ENCODE measurements at places on chromosomes 7 and 10.
A peak's percentile ranks its signal among the peaks of the same experiment; 100 is the strongest.

DNA sequence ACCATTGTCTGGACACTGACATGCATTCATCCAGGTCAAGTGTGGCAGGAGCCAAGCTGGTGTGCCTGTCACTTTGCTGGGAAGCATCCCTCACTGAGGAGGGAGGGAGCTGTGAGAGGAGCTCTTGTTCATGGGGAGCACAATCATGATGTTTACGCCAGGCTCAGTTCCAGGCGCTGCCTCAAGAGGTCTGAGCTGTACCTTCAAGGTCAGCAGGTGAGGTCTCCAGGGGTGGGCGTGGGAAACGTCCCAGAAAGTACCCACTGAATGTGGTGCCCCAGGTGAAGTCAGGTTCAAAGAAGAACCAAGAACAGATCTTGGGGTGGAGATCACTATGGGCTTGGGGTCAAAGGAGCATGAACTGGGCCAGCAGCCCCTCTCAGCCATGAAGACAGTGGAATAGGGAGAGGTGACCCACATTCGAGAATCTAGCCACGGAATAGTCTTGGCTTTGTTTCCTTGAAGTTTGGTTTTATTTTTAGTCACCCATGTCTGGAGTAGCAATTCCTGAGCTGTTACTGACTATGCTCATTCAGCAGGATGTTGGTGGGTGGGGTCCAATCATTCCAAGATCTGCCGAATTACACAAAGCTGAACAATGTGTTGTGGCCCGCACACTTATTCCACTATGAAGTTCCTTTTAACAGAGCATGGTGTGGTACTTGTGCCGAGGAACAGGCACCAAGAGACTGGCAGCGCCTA is 29.3 kb downstream of the NPS start:
- DNase-seq: no peak

DNA sequence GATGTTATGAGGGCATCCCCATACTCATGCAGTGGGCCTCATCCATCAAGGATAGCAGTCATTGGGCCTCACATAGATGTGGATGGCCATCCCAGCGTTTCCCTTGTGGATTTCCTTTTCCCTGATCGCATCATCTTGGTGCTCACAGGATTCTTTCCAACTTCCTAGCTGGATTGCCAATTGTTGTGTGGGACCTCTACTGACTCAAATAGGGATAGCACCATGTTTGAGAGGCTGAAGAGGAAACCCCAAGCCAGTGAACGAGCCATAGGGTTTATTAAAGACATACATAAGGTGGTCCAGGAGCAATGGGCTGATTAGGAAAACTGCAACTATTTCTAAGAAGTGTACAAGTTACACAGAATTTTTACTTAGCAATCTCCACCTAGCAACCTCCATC is 21.8 kb downstream of the ASZ1 start:
- no peak for DNase-seq

GRCh38 chr10:11307937-11308336 is 290.3 kb downstream of the CELF2 start:
- no peak for DNase-seq

- peak; percentile 33 for DNase-seq
Measured at GRCh38 chr10:15167411-15168290, 842 bp downstream of the NMT2 start.

GRCh38 chr7:26500749-26501352 is 209.2 kb downstream of the SNX10 start:
- DNase-seq: no peak

DNA sequence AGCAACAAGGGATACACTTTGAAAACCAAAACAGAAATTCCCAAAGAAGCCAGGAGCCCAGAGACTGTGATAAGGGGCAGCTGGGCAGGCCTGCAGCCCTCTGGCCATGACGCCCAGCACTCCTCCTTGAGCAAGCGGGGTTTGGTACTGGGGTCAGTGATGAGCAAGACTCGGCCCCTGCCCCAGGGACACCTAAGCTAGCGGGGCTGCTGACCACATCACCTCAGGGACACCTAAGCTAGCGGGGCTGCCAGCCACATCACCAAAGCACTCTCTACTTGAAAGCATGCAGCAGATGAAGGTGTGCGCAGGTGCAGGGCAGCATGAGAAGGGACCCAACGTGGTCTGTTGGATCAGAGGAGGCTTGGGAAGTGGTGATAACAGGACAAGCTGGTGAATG is 108.0 kb upstream of the PPP2R2D start:
- no peak for DNase-seq

GRCh38 chr10:62234077-62234605 is 34.5 kb downstream of the RTKN2 start:
- no peak for DNase-seq

DNA sequence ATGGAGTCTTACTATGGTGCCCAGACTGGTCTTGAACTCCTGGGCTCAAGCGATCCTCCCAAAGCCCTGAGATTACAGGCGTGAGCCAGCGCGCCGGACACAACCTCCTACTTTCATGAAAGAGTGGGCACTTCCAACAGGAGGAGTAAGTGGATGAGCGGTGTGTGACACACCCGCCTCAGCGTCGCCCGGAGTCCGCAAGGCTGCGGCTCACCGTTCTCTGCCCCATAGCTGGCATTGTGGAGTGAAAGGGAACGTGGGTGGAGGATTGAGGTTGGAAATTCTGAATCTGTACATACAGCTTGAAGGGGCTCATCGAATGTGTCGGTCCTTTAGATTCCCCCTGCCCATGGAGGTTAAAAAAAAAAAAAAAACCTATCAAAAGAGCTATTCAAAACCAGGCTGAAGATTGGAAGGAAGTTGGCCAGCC is 524 bp upstream of the PRXL2A start:
- no peak for DNase-seq

- no peak for DNase-seq
Measured at GRCh38 chr10:14858338-14858960, 20.2 kb upstream of the SUV39H2 start.

GRCh38 chr7:14759785-14760184 is 142.8 kb downstream of the DGKB start:
- no peak for DNase-seq

GRCh38 chr10:101558204-101558603 is 29.9 kb downstream of the POLL start:
- no peak for DNase-seq

GRCh38 chr10:32951111-32951510 is 6.9 kb downstream of the ITGB1 start:
- DNase-seq: no peak

DNA sequence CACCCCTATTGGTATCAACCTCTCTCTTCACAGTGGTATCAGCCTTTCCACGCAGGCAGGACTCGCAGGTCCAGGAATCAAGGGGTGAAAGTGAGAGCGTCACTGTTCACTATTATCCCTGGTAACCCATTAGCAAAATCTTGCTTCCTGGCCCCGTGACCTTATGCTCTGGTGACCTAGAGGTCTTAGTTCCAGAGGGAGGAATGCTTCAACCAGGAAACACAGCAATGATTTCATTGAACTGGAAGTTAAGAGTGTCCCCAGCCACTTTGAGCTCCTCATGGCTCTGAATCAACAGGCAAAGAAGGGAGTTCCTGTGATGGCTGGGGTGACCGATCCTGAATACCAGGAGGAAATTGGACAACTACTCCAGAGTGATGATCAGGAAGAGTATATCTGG is 90.6 kb downstream of the CUL2 start:
- no peak for DNase-seq

DNA sequence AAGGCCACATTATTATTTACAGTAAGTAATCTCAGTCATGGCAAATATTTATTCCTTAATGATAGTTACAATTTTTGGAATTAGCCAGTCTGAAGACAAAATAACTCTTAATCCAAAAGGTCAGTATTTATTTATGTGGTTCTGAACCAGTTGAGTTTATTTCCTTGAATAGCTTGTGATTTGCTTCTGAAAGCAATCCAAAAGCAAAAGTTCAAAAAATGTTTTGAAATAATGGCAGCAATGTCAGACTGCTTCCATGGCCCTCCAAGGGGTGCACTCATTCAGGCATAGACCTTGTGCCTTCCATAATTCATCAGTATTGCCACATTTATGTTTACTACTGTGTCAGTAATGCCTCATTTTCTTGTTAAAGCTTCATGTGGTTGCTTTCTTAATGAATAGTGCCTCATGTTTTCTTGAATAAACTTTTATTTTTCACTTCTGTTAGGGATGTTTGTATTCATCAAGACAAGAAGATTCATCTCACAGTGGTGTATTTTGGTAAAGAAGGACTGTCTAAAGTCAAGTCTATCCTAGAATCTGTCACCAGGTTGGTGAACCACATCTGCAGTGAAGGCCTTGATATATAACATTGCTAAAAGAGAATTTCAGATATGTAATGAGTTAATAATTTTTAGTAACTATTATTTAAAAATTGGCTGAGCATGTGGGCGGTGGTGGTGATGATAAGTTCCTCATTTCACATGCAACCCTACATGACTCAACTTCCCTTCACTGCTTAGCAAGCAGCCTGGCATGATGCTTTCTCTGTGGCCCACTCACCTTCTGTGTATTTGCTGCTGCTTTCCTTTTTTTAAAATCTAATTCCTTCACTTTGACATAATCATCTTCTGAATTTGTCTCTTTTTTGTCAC is 22.0 kb downstream of the CSGALNACT2 start:
- no peak for DNase-seq
